ENCODE measurements at places on chromosomes 1 and 21.

GRCh38 chr1:13582713-13583443 lies 754 bp upstream of the PDPN start:
- no peak for DNase-seq

DNA sequence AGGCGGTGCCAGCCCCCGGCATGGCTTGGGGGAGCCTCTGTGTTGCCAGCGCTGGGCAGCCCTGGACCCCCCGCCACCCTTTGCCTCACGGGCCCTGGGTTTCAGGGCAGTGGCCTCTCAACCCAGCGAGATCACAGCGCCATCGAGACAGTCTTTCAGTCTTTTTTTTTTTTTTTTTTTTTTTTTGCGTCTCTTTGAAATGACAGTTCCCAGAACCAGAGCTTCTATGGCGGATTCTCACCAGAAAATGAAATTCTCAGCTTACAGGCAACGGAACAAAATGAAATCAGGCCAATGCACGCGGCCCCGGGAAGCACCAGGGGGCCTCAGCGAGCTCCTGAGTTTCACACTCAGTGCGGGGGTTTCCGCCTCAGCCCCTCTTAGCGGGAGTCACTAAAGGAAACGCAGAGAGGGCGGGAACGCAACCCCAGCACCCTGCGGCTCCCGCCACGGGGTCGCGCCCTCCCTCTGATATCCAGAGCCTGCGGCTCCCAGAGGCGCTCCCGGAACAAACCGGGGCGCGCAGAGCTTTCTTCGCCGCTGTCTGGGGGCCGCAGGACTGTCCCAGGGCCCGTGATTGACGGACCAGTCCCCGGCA lies 8.0 kb upstream of the COL6A1 start:
- DNase-seq, result peak; percentile 77

- no peak for DNase-seq
Observed at GRCh38 chr1:234756857-234757256, 146.9 kb upstream of the IRF2BP2 start.

- DNase-seq, result no peak
Observed at GRCh38 chr1:6097117-6097595, 51.5 kb downstream of the KCNAB2 start.

- peak; percentile 21 for DNase-seq
Observed at GRCh38 chr1:221708987-221709386, 32.9 kb downstream of the DUSP10 start.

DNA sequence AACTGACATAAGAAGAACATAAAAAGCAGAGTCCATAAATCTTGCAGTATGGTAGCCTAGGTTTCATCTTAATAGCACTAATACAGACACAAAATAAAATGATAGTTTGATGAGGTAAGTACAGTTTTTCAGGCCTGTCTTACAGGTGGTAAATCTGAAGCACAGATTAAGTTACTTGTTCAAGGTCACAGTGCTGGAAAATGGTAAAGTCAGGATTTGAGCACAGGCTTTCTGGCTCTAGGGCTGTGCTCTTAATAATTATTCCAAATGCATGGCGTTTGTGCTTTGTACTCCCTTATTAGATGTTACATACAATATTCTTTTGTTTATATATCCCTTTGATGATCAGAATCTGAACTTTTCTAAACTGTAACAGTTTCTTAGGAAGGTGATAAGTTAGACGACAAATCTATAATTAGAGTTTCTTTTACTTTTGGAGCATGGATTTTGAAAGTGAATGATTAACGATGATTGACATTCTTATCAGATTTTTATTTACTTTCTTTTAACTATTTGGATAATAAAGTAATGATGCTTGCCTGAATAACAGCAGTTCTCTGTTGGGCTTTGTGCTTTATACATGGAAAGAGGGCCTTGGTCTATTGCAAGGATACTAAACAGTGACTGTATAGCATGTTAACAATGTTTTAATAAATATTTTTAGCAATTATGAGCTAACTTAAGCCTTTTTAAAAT lies 101.5 kb upstream of the CACYBP start:
- DNase-seq, result no peak

DNA sequence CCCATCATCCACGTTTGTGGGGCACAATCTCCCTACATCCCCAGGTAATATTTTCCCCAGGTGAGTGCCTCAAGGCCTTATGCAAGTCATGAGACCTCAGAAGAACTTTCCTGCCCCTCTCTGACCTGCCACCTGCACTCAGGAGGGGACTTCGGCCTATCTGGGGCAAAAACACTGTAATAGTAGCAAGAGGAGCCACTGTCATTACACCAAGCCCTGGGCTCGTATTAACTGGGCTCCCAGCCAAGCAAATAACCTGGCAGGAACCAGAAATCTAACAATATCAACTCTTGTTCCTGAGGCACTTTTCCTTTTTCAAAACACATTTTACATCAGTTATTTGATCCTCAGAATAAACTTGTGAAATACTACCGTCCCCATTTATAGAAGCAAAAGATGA lies 30.9 kb downstream of the LAMB3 start:
- no peak for DNase-seq

GRCh38 chr1:43951021-43951985 lies 4.6 kb downstream of the IPO13 start:
- DNase-seq, result no peak

DNA sequence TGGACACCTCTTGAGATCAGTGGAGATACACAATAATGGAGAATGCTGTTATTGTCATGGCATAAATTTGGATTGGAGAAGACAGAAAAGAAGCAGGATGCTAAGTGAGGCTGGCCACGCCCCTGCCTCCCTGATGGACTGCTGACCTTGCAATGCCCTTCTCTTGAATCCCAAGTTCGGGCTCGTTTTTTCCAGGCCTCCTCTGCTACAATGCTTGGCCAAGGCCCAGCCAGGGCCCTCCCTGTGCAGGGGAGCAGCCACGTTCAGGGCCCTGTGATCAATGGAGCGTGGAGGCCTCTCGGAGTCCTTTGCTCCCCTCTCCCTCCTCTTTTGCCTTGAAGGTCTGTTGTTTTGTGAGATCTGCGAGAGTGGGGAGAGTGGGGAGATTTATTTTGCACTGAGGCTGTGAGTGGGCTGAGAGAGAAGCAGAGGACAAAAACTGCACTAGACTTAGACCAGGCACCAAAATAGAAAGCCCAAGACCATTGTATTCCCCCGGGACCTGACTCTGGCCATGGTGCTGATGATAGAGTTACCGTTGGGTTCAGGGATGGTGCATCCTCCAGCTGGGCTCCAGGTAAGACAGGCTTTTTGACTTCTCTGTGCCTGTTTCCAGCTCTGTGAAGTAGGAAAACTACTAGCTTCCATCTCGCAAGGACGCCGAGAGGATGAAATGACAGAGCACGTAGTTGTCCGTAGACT lies 268.6 kb downstream of the KAZN start:
- no peak for DNase-seq

DNA sequence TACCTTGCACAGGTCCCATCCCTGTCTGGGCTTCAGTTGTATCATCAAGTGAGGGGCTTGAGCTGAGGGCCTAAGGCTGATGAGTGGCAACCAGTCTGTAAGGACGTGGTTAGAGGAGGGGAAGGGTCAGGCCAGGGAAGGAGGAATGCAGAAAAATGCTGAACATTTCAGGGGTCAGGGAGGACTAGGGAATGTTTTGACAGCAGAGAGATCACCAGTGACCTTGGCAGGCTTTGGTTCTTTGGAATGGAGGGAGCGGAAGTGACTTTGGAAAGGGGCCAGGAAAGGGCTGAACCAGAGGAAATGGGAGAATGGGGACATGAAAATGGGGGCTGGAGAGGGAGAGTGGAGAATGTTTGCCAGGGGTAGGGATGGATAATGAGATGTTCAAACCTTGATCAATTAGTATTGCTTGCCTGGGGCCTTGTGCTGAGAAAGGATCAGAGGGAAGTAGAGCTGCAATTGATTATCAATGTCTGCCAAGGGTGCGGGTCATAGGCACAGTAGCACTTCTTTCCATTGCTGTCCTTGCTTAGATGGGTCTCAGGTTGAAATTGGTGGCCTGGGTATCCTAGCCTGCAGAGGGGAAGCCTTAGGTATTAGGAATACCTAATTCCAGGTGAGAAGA lies 7.4 kb downstream of the LDLRAP1 start:
- DNase-seq, result no peak

DNA sequence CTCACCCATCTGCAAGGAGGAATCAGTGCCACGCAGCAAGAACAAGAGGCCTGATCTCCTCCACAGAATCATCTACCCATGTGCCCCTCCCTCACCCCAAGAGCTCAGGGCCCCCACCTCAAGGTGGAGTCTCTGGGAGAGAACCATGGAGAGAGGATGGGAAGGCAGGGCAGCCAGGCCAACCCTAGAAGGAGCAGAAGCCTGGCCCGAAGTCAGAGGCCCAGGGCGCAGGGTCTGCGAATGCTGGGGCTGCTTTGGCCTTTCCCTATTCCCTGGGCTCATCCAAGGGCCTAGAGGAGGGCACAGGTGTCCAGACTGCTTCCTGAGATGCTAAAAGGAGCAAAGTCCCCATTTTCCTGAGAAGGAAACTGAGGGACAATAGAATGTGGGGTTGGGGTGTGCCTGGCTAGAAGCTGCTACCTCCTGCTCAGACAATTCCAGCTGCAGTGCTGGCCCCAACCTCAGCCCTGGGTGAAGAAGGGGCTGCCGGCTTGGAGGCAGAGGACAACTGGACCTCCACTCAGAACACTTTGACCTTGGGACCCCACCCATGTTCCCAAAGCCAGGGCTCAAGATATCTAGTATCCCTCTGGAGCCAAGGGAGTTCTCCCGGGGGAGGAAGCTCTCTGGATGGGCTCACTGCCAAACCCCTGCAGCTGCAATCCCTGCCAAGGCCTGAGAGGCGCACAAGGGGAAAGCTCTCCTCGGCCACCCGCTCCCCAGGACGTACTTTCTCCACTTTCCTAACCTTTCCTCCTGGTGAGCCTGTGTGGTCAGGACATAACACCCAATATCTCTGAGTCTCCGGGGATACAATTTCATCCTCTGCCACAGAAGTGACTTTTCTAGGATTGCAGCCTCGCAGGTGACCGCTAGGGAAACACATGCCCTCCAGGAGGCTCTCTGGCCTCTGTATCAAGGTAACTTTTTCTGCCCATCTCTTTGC lies 16.6 kb upstream of the LEMD1 start:
- no peak for DNase-seq

- no peak for DNase-seq
Observed at GRCh38 chr1:178632653-178633052, 92.4 kb upstream of the RALGPS2 start.

- DNase-seq, result no peak
Observed at GRCh38 chr1:95041491-95042165, 31.1 kb downstream of the ALG14 start.

DNA sequence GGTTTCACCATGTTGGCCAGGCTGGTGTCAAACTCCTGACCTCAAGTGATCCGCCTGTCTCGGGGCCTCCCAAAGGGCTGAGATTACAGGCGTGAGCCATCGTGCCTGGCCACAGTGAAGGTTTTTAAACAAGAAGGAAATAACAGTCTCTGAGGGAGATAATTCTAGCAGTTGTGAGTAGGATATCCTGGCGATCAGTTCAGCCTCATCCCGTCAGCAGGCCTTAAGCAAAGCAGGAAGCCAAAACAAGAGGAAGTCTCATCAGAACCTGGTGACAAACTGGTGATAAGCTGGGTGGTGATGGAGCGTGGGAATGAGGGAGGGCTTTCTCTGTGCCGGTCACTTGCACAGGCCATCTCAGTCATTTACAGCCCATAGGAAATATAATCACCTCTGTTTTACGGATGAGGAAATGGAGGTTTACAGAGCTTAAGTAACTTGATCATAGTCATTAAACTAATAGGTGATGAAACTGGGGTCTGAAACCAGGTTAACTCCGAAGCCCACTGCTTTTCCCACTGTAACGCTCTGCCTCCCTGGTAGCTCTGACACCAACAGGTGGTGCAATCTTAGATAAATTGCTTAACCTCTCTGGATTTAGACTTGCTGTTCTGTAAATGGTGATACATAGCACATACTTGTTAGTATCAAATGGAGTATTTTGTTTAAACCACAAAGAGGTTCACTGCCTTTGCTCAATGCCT lies 40.8 kb upstream of the A3GALT2 start:
- no peak for DNase-seq

GRCh38 chr1:25360596-25361581 lies 22.8 kb downstream of the TMEM50A start:
- DNase-seq, result no peak

DNA sequence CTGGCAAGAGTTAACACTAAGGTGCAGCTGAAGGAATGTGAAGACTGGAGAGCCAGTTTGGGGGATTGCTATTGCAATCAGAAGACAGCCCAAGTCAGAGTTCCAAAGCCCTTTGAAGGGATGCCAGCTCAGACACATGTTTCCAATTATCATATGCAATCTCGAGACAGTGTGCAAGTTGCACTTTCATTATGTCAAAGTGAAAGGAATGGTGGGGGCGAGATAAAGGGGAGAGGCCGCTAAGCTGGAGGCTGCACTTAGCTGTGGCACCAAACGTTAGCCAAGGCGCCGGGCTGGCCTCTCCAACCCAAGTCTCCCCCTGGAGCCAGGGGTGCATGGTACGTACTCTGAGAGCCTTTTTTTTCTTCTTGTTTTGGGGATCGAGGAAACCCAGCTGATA lies 58.0 kb downstream of the NGF start:
- DNase-seq, result no peak

GRCh38 chr1:169196581-169196980 lies 90.1 kb downstream of the ATP1B1 start:
- DNase-seq, result no peak

GRCh38 chr21:15741510-15741909 lies 11.7 kb downstream of the USP25 start:
- no peak for DNase-seq

DNA sequence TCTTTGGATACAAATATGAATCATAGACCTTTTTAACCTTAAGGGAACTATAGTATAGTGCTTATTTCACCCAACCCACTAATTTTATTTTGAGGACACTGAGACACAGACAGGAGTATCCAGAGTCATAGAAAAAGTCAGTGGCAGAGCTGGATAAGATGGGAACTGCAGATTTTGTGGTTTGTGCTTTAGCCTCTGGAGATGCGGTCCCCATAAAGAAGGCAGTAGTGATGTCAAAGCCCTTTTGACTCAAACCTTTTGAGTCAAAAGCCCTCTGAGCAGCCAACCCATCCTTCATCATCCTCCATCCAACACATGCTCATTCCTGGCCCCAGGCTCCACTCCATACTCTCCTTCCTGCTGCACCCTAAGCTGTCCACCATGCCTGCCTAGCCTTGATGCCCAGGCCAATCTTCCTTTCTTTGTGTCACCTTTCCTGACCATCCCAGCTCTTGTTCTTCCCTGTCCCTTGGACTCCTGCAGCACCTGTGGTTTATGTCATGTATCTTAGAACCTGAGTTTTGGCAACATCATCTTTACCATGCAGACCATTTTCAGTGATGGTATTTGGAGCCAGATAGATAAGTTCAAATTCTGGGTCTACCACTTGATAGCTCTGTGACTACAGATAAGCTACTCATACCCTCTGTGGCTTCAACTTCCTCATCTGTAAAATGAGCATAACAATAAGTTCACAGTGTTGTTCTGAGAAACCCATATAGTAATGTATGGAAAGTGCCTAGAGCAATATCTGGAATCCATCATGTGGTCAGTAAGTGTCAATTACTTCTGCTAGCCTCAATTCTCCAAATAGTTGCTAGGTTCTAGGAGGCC lies 20.1 kb downstream of the SLAMF1 start:
- no peak for DNase-seq

DNA sequence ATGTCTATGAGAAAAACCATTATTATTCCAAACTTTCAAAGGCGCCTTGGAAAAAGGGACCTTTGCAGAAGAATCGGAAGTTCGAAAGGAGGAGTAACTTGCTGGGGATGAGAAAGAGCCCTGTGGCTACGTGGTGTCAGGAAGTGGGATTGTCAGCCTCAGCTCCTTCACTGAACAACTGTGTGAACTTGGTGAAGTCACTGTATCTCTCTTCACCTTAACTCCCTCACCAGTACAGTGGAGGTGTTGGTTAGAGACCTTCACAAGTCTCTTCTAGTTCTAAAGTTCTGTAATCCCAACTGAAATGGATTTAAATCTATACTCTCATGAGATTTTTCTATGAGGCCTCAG lies 285.6 kb downstream of the CACNA1E start:
- no peak for DNase-seq

- no peak for DNase-seq
Observed at GRCh38 chr1:235557495-235557894, 53.2 kb upstream of the B3GALNT2 start.

Measured in activated CD8-positive, alpha-beta memory T cell treated with anti-CD3 and anti-CD28 coated beads for 4 hours (primary cell).